ENCODE measurements at places on chromosomes 5 and 9.

GRCh38 chr5:26227245-26227644 lies 811.1 kb downstream of the CDH9 start:
- no peak for DNase-seq

- DNase-seq, result no peak
Measured at GRCh38 chr5:14655146-14655741, 9.3 kb upstream of the OTULIN start.

GRCh38 chr9:25094518-25094917 lies 548.8 kb upstream of the IZUMO3 start:
- no peak for DNase-seq

DNA sequence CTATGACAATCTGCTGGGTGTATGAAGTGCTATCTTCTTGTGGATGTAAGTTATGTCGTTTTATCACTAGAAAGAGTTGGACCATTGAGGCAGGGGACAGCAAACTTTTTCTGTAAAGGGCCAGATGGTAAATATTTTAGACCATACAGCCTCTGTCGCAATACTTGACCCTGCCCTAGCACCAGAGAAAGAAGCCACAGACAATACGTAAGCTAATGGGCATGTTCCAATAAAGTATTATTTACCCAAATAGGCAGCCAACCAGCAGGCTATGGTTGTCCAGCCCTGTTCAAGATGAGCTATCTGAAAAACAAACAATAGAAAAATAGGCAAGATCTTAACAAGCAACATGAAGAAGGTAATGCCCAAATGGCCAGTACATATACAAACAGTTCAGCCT lies 36.4 kb downstream of the MTX3 start:
- peak; percentile 65 for DNase-seq

DNA sequence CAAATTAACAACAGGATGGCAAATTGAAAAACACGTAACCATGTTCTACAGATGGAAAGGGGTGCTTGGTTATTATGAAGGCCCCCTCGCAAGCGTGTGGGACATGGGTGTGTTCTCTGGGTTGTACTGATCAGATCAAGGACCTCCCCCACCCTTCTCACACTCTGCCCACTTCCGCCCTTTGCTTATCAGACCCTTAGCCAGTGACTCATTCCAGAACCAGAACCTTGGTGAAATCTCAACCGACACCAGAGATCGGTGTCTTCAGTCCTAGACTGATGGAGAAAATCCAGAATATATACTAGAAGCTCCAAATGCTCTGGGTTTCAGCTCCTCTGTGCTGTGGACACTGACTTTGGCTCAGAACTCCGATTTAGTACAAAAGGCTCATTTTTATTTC lies 64.9 kb downstream of the PTTG1 start:
- DNase-seq, result no peak

- DNase-seq, result peak; percentile 10
Measured at GRCh38 chr9:107242073-107243030, 40.7 kb upstream of the RAD23B start.

DNA sequence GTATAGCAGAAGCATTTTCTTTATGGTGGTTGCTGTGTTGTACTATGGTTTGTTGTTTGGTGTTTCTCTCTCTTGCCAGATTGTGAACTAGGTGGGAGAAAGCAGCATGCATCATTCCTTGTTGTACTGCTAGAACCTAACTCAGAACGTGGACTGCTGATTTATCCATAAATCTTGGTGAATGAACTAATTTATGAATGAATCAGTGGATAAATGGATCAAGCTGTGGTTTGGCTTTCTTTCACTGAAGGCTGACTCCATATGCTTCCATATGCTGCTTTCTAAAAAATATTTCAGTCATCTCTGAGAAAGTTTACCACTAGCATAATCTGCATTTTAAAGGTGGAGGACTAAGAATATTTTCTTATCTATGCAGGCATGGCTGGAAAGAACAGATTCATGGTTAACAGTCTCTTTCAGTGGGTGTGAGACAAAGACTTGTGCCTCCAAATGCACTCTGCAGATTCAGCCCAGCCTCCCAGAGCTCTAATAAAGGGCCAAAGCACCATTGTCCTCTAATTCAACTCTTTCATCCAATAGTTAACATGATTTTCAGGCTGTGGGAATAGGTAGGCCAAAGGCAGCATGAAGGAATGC lies 237.7 kb downstream of the SH3GL2 start:
- no peak for DNase-seq

DNA sequence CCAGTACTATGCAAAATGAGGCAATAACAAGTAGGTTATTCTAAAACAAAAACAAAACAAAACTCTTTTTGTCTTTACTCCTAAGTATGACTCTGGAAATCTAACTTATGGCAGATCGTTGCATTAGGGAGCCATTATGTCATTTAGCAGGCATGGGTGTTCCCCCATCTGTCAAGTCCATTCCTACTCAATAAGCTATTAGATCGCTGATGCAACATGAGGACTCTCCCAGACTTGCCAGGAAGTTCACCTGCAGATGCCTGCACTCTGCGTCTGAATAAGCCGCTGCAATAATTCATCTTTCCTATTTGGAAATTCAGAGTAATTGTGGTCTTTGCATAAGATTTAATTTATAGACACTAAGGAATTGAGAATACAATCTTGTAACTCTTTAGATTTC lies 585.0 kb downstream of the KIF4B start:
- no peak for DNase-seq

- DNase-seq, result no peak
Measured at GRCh38 chr9:68698943-68699509, 6.0 kb upstream of the PIP5K1B start.

- DNase-seq, result peak; percentile 1
Measured at GRCh38 chr5:75152860-75153259, 83.8 kb downstream of the ANKRD31 start.

DNA sequence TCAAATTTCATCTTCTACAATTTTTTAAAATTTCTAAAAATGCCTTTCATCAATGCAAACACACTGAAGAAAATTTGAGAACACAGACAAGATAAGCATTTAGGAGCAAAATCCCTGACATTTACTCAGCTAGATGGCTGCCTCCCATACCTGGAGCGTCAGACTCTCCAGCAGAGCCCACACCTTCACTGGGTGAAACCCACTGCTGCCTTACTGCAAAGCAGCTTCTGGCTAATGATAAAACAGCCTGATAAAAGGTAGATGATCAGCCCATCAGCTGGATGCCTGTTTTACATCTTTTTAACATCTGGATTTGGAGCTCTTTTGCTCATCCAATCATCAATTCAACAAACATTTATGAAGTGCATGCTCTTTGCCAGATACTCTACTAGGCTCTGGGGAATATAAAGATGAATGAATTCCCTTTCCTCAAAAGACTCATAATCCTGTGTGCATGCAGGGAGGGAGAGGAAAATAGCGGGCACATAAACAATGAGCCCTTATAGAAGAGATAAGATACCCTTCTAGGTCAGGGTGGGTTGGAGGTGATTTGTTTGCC lies 271.2 kb downstream of the SAXO1 start:
- no peak for DNase-seq

GRCh38 chr9:115845648-115846312 lies 307.8 kb upstream of the PAPPA start:
- peak; percentile 97 for DNase-seq

GRCh38 chr5:102324714-102325113 lies 28.6 kb upstream of the SLCO4C1 start:
- DNase-seq, result no peak

Measured in iris pigment epithelial cell (primary cell).